ENCODE measurements at places on chromosomes 3 and 15.

DNA sequence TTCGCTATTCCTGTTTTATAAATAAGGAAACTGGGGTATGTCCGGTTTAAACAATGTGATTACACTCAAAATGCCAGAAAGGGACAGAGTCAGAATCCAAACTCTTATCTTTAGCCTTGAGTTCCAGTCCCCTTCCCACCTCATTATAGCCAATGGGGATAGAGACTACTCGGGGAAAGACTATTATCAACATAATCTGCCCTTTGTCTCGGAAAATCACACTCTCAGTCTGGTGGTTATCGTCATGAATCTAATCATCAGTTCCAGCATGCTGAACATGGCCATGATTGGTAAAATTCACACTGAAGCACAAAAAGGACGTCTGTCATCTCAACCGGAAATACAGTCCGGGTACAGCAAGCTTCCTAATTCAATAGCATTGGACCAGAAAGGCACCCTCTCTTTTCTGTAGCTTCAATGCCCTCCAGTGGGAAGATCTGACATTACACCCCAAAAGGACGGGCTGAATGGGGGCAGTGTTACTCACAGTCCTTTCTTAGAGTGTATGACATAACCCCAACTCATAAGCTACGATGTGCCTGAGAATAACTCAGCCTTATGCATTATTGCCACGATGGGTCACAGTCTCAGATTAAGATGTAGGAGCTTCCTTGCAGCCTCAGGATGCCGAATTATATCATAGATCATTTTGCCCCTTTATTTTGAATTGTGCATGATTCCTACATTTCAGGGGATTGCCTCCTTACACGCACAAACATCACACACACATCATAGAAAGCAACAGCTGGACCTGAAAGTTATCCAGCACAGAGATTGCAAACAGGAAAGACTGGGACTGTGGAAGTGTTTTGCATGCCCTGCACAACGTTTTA is 390.4 kb upstream of the LMCD1 start:
- H3K27me3 ChIP-seq: no peaks in the 10 kb centered on the region
- H3K4me3 ChIP-seq: no peak overlapping the region

- no peaks in the 10 kb centered on the region for H3K4me1 ChIP-seq
- H3K4me3 ChIP-seq: no peak overlapping the region
- no peak overlapping the region for H3K27ac ChIP-seq
- no peaks in the 10 kb centered on the region for H3K36me3 ChIP-seq
Observed at GRCh38 chr15:74504418-74504817, 36.6 kb upstream of the ARID3B start.

GRCh38 chr3:44920081-44920480 is 45.7 kb downstream of the TGM4 start:
- DNase-seq: no peak
- peaks cover 9% of the 10 kb centered on the region for H3K36me3 ChIP-seq
- no peak overlapping the region for H3K27ac ChIP-seq
- no peaks in the 10 kb centered on the region for H3K27me3 ChIP-seq

DNA sequence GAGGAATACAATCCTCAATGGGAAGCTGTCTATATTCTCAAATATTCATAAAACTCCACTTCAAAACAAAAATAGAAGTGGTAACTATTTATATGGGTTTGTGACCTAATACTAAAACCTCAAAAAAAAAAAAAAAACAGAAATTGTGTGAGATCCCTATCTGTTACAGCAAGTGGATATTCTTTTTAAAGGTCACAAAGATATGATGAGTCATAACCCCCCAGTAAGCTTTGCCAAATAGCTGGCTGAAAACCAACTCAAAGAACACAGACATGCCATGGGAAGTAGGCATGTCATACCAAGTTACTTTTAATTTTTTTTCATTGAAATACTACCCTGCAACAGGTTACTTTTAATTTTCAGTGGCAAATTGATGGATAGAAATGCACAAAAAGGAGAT is 62.5 kb downstream of the CBLB start:
- peak; percentile 50 for DNase-seq
- no peak overlapping the region for H3K4me3 ChIP-seq
- H3K36me3 ChIP-seq: 0 out of 2 replicates have a peak, but pooled peaks cover 3% of the 10 kb centered on the region
- H3K4me1 ChIP-seq: peaks cover 93% of the 10 kb centered on the region
- H3K27ac ChIP-seq: peak overlapping the region; percentile 96

GRCh38 chr3:38147421-38147820 is 9.0 kb downstream of the MYD88 start:
- H3K4me3 ChIP-seq: no peak overlapping the region
- H3K27me3 ChIP-seq: no peaks in the 10 kb centered on the region
- H3K27ac ChIP-seq: no peak overlapping the region
- no peak for DNase-seq
- peaks cover 10% of the 10 kb centered on the region for H3K4me1 ChIP-seq

DNA sequence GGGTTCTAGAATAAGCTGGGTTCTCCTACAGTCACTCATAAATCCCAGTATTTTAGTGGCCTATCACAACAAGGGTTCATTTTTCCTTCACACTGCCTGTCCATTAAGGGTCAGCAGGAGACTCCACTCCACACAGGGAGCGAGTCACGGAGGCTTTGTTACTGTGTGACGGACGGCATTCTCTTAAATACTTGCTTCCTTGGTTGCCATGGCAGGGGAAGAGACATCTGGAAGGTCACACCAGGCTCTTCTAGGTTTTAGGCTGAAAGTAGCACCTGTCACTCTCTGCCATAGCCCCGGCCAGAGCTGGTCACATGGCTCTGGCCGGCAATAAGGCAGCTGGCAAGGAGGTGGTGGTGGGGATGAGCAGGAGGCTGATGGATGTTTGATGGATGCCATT is 89.4 kb upstream of the ANKRD34C start:
- H3K4me1 ChIP-seq: no peaks in the 10 kb centered on the region
- H3K4me3 ChIP-seq: no peak overlapping the region
- H3K27me3 ChIP-seq: no peaks in the 10 kb centered on the region
- H3K36me3 ChIP-seq: no peaks in the 10 kb centered on the region

GRCh38 chr3:124177071-124177470 is 185.1 kb upstream of the ROPN1 start:
- H3K4me3 ChIP-seq: no peak overlapping the region
- no peak for DNase-seq
- H3K27ac ChIP-seq: no peak overlapping the region
- no peaks in the 10 kb centered on the region for H3K4me1 ChIP-seq
- no peaks in the 10 kb centered on the region for H3K36me3 ChIP-seq
- no peaks in the 10 kb centered on the region for H3K27me3 ChIP-seq

DNA sequence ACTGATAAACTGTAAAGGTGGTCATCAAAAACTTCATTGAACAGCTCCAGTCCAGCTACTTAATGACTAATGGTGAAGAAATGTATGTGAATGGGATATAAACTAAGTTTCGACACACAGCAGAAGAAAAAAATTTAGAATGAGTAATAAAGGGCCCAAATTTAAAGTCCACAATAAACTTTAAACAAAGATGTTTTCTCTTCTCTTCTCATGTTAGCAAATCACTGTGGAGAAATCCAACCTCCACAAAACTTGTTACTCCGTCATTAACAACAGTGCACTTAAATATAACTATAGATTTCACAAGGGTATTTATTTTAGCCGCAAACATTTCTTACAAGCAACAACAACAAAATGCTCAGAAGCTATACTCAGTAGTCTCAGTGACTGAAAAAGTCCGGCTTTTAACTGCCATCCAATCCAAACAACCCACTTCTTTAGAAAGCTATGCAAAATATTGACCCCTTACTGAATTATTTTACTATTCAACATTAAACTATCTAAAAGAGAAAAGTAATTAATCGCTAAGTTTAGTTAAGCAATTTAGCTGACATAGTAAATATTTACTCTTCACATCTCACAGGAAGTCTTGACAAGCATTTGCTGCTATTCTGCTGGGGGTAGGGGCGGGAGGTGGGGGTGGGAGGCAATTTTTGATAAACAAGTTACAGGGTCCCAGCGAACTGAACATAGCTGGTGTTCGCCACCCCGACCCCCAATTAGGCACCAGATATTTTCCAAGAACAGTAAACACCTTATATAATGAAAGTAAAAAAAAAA is 2.4 kb downstream of the IGF2BP2 start:
- no peaks in the 10 kb centered on the region for H3K4me1 ChIP-seq
- no peaks in the 10 kb centered on the region for H3K36me3 ChIP-seq
- H3K27me3 ChIP-seq: no peaks in the 10 kb centered on the region
- no peak overlapping the region for H3K4me3 ChIP-seq

DNA sequence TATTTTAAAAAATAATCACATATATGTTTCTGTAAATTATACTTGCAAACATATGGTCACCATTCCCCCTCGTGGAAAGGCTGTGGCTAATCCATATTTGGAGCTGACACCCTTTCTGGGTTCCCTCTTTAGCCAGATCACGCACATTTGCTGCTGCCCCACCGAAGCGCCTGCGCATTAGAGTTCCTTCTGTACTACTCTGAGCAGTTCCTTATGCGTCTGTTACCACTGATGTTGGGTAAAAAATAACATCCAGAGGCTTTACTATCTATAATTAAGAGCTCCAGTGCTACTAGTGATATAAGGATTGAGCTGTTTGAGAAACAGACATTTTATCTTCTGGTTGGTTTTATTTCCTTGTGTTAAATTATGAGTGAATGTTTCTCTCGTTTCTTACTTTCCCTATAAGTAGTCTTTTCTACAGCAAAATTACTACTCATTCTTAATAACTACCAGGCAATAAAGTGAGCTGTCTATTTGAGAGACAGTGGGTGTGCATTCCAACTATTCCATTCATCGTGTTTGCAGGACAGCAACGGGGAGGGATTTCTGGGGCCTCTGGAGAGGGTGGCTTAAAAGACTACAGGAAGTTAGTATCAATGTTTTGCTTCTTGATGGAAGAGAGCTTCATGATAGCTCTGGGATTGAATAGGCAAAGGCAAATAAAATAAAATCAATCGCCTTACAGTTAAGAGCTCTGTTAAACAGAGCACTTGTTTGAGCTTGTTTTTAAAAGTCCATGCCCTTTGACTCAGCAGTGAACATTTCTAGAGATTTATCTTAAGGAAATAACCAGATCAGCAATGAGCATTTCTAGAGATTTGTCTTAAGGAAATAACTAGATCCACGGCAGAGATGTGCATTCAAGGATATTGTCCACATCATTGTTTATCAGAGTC is 245.2 kb downstream of the CD47 start:
- H3K4me3 ChIP-seq: no peak overlapping the region
- 0 out of 2 replicates have a peak, but pooled peaks cover 2% of the 10 kb centered on the region for H3K4me1 ChIP-seq
- DNase-seq: no peak
- H3K36me3 ChIP-seq: no peaks in the 10 kb centered on the region
- no peak overlapping the region for H3K27ac ChIP-seq

DNA sequence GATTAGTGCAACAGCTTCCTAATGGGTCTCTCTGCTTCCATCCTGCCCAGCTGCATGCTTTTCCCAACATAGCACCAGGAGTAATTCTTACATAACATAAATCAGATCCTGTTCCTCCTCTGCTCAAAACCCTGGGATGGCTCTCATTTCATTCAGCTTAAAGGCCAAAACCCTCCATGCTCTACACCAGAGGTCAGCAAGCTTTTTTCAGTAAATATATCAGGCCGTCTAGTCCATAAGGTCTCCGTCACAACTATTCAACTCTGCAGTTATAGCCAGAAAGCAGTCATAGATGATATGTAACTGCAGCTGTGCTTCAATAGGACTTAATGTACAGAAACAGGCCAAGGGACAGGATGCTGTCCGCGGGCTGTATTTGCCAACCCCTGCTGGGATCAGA is 202.8 kb upstream of the UBE2E2 start:
- DNase-seq: no peak
- H3K27ac ChIP-seq: no peak overlapping the region
- H3K4me3 ChIP-seq: no peak overlapping the region
- H3K4me1 ChIP-seq: no peaks in the 10 kb centered on the region

DNA sequence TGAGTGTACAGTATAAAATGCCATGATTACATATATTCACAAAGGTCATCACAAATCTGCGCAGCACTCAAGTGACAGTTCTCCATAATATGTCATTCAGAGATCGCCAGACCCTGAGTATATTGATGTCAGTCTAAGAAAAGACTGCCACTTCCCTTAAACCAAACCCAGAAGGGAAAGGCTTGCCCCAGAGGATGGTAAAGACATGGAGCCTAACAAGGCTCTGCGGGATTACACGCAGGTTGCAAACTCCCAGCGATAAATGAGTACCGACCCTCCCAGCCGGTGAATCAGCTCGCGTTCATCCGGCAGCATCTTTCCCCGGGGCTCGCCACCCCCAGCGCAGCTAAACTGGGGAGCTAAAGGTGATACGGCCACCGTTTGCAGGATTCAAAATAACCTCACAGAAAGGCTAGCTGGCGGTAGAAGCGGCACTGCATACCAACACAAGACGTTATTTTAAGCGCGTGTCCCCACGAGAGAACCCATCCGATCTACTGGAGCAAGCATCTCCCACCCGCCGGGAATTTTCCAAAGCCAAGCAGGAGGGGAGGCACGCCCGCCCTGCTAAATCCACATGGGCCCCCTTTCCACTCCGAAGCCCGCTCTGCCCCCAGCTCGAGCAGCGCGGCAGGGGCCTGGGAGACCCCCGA is 643 bp downstream of the MYO5A start:
- H3K36me3 ChIP-seq: no peaks in the 10 kb centered on the region
- peak overlapping the region; percentile 96 for H3K4me3 ChIP-seq
- no peaks in the 10 kb centered on the region for H3K27me3 ChIP-seq
- peak overlapping the region; percentile 69 for H3K27ac ChIP-seq
- peak; percentile 73 for DNase-seq

GRCh38 chr15:81161160-81161673 is 27.1 kb downstream of the CFAP161 start:
- no peaks in the 10 kb centered on the region for H3K27me3 ChIP-seq
- H3K4me1 ChIP-seq: no peaks in the 10 kb centered on the region
- no peak overlapping the region for H3K27ac ChIP-seq
- H3K36me3 ChIP-seq: no peaks in the 10 kb centered on the region
- no peak overlapping the region for H3K4me3 ChIP-seq
- DNase-seq: no peak

GRCh38 chr3:84108442-84108971 is 850.3 kb upstream of the CADM2 start:
- DNase-seq: no peak
- no peaks in the 10 kb centered on the region for H3K36me3 ChIP-seq
- no peaks in the 10 kb centered on the region for H3K4me1 ChIP-seq
- H3K27me3 ChIP-seq: no peaks in the 10 kb centered on the region
- no peak overlapping the region for H3K4me3 ChIP-seq

DNA sequence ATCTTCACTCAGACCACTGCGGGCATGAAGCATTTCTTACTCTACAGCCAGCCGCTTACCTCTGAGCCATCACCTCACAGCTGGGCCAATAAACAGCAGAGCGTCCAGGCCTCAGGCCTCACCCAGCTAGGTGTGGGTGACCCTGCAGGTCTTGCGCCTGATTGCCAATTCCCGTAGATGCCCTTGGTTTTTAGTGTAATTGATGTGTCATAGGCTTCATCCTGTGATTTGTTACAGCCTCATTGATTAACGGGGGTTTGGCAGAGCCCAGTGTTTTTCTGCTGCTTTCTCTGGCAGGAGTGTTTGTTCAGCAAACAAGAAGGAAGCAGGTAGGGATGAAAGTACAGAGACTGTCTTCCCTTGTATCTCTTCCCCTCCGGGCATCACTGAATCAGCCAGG is 49.6 kb upstream of the BNIP2 start:
- no peak overlapping the region for H3K4me3 ChIP-seq
- H3K27ac ChIP-seq: no peak overlapping the region
- no peaks in the 10 kb centered on the region for H3K27me3 ChIP-seq
- H3K36me3 ChIP-seq: no peaks in the 10 kb centered on the region
- H3K4me1 ChIP-seq: no peaks in the 10 kb centered on the region

Data from Karpas-422 (cell line).